ENCODE measurements at places on chromosomes 12 and 14.

DNA sequence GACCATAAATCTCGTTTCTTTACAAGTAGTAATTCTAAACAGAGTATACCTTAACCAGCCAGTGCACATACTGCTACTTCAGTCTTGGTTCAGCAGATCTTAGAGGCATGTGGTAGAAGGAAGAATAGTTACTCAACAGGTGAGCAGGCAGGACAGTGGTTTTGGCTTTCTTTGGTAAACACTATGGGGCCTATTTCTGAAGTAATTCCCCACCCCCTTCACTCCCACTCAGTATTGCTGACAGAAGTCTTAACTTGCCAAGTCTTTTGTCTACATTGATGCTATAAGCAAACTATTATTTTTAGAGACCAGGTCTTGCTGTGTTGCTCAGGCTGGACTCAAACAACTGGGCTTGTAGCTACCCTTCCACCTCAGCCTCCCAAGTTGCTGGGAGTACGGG, 68.5 kb downstream of the FBXO34 start:
- peak; percentile 59 for DNase-seq

- no peak for DNase-seq
These were observed 26.2 kb upstream of the YY1 start for GRCh38 chr14:100212476-100213333.

- no peak for DNase-seq
These were observed 26.3 kb downstream of the PPM1H start for GRCh38 chr12:62908674-62909073.

- no peak for DNase-seq
These were observed 291.2 kb upstream of the SOX5 start for GRCh38 chr12:24240707-24241106.

DNA sequence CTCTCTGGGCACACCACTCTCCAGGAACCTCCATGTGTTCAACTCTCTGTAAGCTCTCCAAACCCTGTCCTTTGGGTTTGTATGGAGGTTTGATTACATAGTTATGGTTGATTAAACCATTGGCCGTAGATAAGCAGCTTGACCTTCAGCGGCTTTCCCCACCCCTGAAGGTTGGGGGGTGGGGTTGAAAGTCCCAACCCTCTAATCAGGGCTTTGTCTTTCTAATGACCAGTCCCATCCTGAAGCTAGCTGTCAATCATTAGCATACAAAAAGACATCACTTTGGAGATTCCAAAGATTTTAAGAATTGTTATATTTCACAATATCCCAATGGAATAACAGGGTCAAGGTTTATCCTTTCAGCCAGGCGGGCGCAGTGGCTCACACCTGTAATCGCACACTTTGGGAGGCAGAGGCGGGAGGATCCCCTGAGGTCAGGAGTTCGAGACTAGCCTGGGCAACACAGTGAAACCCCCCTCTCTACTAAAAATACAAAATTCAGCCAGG, 8.4 kb downstream of the FAM186A start:
- no peak for DNase-seq

DNA sequence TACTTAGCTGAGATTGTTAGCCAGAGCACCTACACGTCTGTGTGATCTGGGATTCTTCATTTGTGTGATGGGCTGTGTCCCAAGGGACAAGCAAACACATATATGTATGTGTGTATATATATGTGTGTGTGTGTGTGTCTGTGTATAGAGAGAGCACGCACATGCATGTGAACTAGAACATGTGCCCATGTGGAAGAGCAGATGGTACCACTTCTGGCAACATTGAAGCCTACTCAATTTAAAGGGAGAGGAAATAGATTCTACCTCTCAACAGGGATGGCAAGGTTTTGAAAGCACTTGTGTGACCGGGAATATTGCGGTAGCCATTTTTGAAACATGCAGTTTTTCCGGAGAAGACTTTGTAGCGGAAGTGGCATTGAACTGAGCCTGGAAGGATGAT, 1.4 kb downstream of the TOMM20L start:
- no peak for DNase-seq

- no peak for DNase-seq
These were observed 16.9 kb downstream of the PPP1R36 start for GRCh38 chr14:64566651-64567122.

DNA sequence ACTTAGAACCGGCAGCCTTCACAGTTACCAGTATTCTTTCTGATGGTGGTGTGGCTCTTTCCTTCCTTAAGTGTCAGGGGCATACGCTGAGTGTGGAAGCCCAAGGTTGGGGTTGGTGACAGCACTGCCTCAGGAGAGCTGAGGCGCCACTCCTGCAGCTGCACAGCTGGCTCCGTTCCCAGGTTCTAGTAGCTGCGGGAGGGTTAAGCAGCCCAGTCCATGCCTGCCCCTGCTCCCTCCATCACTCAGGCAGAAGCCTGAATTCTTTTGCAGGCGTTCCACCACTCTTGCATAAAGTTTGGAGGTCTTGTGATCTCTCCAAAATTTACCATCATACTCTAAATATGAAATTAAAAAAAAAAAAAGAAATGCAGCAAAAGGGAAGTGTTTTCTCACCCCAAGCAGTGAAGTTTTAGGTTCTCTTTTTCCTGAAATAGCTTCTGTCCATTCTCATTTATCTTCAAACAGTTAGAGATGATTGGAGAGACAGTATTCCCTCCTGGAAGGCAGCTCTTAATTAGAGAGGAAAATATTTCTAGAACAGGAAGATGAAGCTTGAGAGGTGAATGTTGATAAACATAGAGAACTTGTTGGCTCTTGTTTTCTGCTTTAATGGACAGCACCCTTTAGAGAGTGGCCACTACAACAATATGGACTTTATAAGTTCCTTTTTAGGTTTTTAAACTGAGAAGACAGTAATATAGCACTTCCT, 136.1 kb downstream of the FGD4 start:
- DNase-seq: no peak

GRCh38 chr12:110117956-110118685, 6.0 kb upstream of the IFT81 start:
- DNase-seq: no peak

DNA sequence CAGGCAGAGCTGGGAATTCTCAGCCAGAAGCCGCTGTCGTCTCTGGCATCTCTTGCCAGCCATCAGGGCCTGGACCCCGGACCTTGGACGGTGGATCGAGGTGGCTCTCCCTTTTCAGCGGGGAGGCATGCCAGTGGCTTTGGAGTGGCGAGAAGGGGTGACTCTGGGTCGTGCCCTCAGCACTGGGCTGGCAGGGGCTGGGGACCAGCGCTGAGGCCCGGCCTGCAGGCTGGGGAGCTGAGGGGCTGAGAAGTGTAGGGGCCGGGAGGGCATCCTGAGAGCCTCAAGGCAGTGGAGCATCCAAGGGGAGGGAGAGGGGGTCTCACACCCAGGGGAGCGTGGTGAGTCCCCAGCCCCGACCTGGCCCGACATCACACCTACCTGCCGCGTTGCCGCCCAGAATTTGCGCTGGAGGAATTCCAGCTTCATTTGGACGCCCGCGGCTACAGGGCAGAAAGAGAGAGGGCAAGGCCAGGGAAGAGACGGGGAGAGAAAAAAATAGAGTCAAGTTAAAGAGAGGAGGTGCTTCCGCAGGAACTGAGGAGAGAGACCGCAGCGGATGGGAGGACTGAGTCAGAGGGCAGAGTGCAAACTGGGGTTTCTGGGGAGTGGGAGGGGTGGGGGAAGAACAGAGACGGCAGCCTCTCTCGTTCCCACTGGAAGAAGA, 9.0 kb upstream of the LRTM2 start:
- DNase-seq: no peak

- no peak for DNase-seq
These were observed 2.0 kb upstream of the ART4 start for GRCh38 chr12:14845350-14845750.
